ENCODE measurements at places on chromosomes 13 and 19.

GRCh38 chr19:46732966-46733689 is 12.7 kb upstream of the FKRP start:
- DNase-seq: no peak

DNA sequence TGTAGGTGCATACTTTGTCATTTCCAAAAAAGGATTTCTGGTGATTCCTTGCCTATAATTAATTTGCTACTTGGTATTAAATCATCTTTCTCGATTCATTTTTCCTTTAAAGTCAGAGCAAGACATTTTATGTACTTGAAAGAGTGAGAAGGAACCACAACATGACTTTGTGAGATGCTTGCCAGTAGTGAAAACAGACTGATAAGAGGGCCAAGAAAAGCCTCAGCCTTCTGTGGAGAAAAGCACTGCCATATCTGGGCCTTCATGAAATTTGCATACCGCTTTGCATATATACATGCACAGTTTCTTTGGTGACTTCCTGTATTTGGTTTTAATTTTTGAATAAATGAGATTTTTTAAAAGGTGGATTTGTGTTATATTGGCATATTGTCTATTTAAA is 128.4 kb downstream of the CDK8 start:
- DNase-seq: no peak

- no peak for DNase-seq
Observed at GRCh38 chr13:81275666-81276258, 934.8 kb upstream of the SPRY2 start.

GRCh38 chr19:52646571-52647217 is 8.5 kb upstream of the ZNF83 start:
- no peak for DNase-seq

DNA sequence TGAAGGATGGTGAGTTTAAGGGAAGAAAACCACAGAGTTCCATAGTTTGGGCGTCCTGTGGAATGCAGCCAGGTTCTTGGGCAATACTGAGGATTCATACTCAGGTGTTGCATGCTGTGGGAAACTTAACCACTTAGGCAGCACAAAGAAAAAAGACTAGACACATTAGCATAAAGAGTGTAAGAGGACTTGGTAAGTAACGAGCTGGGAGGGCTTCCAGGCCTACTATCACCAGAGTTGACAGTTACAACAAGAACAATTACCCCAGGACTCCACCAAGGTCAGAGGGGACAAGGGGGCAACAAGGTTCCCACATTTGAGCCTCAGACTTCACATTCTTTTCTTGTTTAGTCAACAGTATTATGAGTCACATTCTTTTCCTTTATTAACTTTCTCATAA is 33.2 kb downstream of the KCTD12 start:
- DNase-seq: no peak

- DNase-seq: no peak
Observed at GRCh38 chr19:4342314-4342614, 1.1 kb upstream of the MPND start.

- no peak for DNase-seq
Observed at GRCh38 chr13:65808061-65808460, 1422.1 kb downstream of the PCDH9 start.

DNA sequence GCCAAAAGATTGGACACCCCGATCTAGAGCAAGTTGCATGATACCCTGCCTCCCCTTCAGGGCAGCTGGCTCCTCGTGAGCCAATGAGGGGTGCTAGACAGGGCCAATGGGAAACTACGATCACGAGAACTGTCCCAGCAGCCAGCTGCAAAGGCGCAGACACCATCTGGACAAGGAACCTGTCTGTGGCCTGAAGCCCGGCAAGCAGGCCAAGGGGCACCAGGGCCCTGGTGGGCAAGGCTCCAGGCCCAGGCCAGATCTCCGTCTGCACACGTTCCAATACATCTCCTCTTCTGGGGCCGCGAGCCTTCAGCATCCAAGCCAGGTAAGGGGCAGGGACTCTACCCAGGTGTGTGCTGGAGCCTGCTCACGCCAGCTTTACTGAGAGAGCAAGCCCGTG is 20.2 kb downstream of the MED26 start:
- DNase-seq: no peak

DNA sequence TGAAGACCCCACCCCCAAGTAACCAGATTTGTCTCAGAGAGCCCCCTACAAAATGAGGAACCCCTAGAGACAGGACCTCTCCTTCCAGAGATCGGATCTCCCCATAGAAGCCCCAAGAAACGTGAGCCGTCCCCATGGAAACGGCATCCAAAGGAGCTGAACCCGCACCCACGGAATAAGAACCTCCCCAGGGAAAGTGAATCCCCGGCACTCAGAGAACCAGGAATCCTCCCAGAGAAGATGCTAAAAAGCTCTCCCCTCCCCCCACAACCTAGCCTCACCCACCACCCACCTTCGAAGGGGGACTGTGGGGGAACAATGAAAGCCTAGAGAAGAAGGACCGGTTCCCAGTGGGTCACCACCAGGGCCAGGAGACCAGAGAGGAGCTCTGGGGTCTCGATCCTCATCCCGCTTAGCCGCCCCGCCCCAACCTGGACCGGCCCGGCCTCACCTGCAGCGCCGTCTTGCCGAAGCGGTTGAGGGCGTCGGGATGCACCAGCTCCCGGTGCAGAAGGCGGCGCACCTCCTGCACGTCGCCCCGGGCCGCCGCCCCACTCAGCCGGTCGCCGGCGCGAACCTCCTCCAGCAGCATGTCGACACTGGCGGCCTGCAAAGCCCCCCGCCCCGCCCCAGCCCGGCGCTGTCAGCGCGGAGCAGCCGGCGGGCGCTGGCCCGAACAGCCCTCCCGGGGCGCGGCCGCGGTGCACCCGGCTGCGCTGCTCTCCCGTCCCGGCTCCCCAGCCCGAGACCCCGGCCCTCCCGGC is 535 bp downstream of the CDKN2D start:
- DNase-seq: peak; percentile 55

DNA sequence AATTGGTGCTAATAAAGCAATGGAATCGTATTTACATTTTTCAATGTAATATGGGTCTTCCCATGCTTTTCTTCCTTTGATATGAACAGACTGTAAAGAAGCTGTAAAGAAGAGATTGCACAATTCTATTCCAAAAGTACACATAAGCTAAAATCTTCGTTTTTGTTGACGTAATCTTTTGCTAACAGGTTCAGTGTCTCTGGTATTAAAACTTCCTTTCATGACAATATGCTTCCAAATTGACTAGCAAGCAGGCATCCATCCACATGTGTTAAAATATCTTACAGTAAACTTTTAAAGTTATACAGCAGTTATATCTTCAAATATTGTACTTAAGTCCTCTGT is 19.3 kb upstream of the SGCG start:
- no peak for DNase-seq

- no peak for DNase-seq
Observed at GRCh38 chr13:106753251-106753650, 185.3 kb upstream of the ARGLU1 start.

GRCh38 chr13:27008733-27009132 is 162.9 kb downstream of the USP12 start:
- DNase-seq: no peak

GRCh38 chr19:32581705-32582179 is 752 bp downstream of the PDCD5 start:
- no peak for DNase-seq

- DNase-seq: no peak
Observed at GRCh38 chr13:49494645-49495044, 1.1 kb upstream of the PHF11 start.

- no peak for DNase-seq
Observed at GRCh38 chr13:95137096-95137495, 164.2 kb downstream of the ABCC4 start.

DNA sequence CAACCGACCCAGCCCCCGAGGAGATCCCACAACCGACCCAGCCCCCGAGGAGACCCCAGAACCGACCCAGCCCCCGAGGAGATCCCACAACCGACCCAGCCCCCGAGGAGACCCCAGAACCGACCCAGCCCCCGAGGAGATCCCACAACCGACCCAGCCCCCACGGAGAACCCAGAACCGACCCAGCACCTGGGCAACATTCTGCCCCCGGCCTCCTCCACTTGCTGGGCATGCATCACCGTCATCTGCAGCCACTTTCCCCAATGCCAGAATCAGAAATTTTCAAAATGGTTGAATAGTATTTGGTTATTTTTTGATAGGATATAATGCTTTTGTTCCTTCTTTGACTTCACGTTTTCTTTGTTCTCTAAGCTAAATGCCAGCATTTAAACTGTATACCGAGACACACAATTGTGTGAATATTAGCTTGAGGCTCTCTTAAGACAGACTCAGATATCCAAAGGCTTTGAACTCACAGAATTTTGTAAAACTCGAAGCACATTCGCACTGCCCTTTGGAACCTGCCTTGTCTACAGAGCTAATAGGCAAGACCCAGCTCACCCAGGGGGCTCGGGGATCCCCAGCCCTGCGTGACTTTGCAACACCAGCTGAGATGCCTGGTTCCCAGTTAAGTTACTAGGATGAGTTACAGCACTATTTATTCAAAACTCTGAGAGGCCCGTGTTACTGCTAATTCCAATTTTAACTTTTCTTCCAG is 15.5 kb upstream of the RASA3 start:
- DNase-seq: no peak

- DNase-seq: no peak
Observed at GRCh38 chr13:28412981-28413380, 81.9 kb downstream of the FLT1 start.

- no peak for DNase-seq
Observed at GRCh38 chr13:37109051-37109678, 3.7 kb upstream of the CSNK1A1L start.

DNA sequence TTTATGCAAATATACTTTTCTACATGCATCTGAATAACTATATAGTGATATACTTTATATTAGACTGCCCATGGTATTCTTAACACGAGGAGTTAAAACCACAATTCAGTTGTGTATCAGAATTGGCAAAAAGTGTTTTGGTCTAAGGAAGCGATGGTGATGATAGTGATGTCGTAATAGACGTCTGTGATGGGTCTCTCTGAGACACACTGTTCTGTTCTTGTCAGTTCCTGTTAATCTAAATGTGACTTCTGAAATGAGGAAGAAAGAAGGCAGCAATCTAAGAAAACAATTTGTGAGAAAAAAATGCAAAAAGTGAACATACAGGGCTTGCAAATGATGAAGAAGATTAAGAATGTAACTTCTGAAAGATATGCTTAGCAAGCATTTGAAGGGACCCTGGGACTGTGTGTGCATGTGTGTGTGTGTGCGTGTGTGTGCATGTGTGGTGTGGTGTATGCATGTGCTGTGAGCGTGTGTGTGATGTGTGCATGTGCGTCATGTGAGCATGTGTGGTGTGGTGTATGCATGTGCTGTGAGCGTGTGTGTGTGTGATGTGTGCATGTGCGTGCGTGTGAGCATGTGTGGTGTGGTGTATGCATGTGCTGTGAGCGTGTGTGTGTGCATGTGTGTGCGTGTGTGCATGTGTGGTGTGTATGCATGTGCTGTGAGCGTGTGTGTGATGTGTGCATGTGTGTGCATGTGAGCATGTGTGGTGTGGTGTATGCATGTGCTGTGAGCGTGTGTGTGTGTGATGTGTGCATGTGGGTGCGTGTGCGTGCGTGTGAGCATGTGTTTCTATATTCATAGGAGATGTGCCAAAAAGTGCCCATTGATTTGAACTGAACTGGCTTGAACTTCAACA is 131.8 kb downstream of the IRS2 start:
- no peak for DNase-seq

GRCh38 chr13:111482806-111483620 is 162.6 kb downstream of the TEX29 start:
- DNase-seq: no peak

GRCh38 chr19:40466219-40466984 is 399 bp upstream of the SPTBN4 start:
- DNase-seq: peak; percentile 61

DNA sequence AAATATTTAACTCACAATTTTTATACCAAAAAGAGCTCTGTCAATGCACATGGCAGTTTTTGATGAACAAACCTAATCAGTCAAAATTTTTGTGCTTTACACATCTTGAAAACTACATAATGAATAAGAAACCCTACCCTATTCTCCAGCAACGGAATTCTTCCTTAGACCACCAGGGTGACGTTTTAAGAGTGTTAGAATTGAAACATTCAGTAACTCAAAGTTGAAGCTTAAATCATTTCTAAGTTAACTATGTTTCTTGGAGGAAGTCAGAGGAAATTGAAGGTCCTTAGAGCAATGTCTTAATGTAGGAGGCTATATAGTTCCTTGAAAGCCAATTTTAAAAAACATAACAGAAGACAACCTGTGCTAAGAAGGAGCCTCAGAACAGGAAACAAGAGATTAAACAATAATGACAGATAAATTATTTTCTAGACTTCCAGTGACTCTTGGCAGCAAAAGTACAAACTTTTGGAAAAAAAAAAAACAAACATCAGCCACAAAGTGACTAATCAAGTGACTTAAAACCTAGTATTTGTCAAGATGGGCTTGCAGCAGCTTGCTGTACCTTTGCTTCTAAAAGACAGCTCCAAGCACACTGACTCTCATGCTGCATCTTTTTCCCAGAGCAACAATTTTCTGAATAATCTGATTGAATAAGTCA is 6.2 kb downstream of the SPRY2 start:
- DNase-seq: no peak

GRCh38 chr13:35810321-35810720 is 320.9 kb downstream of the DCLK1 start:
- DNase-seq: no peak

- DNase-seq: no peak
Observed at GRCh38 chr19:55494172-55494761, 6.0 kb downstream of the SSC5D start.

GRCh38 chr13:113187263-113187669 is 21.2 kb downstream of the PCID2 start:
- peak; percentile 55 for DNase-seq

DNA sequence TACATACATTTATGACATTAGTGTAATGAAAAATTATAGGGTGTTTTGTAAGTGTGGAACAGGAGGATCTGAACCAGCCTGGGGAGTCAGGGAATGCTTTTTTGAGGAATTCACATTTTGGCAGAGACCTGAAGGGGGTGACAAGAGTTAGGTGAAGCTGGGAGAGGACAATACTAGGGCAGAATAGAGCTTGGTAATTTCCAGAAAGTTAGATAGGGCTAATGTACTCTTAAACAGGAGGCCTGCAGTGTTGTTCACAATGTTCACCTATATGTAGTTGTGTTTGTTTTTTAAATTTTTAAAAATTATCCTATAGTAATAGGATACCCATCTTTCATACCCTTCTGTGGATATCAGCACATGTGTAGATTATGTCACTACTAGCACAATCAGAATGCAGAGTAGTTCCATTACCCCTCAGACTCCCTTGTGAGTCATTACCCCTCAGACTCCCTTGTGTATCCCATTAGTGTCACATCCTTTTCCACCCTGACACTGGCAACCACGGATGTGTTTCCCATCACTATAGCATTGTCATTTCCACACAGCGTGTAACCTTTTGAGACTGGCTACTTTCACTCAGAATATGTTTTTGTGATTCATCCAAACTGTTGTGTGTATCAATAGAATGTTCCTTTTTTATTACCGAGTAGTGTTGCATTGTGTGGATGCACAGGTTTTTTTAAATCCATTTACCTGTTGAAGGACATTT is 43.1 kb downstream of the PCCA start:
- DNase-seq: no peak

- DNase-seq: no peak
Observed at GRCh38 chr13:30774214-30774730, 38.9 kb downstream of the ALOX5AP start.

Data from stimulated activated CD4-positive, alpha-beta T cell treated with anti-CD3 and anti-CD28 coated beads, Interleukin-2, amount 100 ng/mL, for 48 hours (primary cell).